Activated T-cell treated with anti-CD3 and anti-CD28 coated beads for 4 hours (primary cell): ENCODE measurements at places on chromosomes 3 and 15.

DNA sequence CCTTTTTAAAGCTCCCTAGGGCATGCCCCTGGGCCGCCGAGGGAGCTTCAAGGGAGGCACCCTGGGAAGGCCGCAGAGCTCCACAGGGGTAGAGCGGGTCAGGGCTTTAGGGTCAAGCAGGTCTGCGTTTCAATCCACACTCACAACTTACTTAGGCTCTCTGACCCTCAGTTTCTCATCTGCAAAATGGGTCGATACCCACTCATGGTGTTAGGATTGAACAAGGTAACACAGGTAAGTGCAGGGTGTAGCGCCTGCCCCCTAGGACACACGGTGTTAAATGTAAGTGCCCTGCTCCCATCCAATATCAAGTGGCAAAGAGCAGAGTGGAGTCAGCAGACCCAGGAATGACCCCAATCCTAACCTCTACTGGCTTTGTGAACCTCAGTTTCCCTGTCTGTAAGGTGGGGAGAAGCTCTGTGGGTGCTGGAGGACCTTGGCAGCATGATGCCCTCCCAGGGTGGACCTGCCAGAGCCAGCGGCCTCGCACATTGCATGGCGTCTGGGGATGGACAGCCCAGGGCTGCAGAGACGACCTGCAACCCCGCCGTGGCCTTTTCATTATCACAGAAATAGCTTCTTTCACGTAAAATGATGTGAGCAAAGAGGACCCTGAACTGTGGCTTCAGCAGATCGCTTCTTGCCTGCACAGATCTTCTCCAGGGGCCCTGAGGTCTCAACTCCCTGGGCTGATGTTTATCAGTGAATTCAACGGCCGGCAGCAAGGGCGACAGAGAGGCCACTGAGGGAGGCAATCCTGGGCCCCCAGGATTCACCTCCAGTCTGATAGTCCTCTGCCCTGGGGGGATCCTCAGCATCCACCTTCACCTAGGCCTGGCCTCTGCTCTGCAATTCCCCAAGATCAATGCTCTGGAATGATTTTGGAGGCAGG lies 138.5 kb downstream of the CHSY1 start:
- DNase-seq, result no peak

DNA sequence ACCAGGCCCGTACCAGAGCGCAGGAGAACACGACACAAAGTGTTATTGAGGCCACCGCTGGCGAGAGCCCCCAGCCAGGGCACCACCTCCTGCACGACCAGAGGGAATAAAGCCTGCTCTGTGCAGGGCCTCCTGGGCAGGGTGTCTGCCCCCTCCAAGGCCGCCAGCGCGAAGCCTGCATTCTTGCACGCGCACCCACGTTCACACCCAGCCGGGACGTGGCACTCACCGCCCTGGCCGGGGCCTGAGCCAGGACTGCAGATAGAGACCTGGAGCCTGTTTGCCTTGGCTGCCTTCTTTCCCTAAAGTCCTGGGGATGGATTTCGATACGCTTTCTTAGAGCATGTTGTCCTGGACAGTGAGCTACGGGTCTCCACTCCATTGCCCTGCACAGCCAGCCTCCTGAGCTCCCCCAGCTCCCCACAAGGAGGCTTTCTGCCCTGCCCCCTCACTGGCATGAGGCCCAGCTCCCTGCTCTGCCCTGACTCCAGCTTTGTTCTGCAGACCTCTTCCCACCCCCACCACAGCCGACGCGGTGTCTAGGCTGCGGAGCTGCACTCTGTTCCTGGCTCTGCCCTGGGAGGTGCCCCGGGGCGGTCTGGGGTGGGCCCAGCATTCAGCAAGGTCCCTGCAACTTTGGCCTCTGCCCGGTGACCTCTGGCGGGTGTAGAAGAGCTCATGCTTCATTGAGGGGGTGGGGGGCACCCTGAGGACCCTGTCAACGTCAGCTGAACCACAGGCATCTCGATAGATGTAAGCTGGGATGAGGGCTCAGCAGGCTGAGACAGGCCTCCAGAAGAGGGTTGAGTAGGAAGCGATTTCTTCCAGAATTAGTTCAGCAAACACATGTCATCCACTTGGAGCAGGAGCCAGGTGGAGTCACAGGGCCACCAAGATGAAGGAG lies 145.0 kb downstream of the LRRK1 start:
- no peak for DNase-seq

- no peak for DNase-seq
Observed at GRCh38 chr3:194058753-194059152, 77.2 kb upstream of the HES1 start.

DNA sequence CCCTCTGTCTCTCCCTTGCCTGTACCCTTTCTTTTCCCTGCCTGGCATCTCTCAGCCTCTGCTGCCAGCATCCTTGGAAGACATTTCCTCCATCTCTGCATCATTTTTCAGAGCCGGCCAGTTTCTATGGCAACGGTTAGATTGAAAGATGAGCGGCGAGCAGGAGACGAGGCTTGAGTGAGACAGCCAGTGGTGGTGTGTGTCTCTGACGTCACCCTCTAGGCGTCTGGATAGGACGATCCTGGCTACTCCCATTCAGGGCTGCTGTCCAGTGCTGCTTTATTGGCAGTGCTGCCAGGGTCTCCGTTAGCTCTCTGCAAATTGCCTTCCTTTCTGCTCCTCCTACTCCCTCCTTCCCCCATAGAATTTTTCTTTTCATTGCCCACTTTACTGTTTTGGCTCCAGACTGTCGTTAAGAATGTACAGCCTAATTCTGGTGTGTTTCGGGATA lies 57.9 kb downstream of the TRAK1 start:
- no peak for DNase-seq

DNA sequence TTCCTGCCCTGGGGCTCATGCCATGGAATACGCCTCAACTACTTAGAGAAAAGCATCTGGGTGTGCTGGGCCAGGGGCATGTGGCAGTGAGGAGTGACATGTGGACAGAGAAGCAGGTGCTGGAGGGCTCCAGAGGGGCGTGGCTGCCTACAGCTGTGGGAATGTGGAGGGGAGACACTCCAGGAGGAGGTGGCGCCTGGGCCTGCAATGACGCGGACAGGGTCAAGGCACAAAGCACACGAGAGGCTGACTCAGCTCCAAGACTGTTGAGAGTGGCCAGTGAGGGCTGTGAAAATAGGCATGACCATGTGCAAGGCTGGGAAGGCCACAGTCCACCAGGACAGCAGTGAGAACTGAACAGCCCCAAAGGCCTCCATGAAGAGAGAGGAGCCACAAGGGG lies 48.5 kb downstream of the PTH1R start:
- no peak for DNase-seq

GRCh38 chr3:11244121-11244677 lies 28.0 kb upstream of the ATG7 start:
- no peak for DNase-seq

GRCh38 chr15:94493176-94493575 lies 261.8 kb downstream of the MCTP2 start:
- no peak for DNase-seq

DNA sequence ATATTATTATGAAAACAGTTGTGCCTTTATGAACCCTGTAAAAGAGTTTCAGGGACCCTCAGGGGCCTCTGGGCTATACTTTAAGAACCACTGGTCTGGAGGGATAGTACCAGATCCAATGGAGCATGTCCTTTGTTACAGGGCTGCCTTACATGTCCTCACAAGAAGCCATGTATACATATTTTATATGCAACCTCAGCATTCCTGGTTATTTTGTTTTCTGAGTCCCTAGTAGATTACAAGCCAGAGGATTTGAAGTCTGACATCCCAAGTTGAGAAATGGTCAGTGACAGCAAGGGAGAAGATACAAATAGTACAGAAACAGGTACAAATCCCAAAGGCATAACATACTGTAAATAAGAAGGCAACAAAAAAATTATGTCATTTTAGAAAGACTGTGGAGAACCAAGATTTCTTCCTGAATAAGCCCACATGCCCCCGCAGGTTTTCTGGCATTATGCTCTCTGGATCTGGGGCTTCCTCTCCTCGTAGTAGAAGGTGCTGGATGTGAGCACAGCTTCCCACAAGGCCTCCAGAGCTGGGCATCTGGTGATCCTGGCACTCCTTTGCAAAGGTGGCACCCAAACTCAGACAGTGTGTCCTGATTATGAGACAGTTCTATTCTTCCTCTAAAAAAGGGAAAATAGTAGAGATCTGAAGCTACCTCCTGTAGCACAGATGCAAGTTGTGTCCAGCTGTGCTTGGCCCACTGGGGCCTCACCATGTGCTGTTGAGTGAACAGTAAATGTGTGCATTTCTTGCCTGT lies 114.0 kb downstream of the NR1D2 start:
- DNase-seq, result no peak

- no peak for DNase-seq
Observed at GRCh38 chr3:152779653-152780052, 55.3 kb upstream of the P2RY1 start.

DNA sequence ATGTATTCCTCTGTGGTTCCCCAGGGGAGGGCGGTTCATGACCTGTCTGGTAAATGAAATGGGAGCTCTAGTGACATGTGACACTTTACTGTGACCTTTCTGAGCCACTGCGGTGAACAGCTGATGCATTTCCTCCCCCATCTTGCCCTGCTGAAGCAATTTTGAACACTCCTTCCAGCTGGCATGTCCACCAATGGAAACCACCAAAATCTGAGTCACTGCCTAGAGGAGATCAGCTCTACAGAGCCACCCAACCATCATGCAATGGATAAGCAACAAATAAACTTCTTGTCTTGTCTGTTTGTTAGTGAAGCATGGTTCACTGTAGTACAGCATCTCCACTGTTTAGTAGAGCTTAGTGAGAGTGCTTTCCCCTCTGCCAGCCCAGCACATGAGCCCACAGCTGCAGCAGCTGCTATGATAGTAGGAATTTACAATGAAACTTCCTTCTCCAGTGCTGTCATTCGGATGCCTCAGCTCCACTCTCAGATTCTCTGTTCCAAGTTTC lies 479.4 kb downstream of the NTRK3 start:
- no peak for DNase-seq

DNA sequence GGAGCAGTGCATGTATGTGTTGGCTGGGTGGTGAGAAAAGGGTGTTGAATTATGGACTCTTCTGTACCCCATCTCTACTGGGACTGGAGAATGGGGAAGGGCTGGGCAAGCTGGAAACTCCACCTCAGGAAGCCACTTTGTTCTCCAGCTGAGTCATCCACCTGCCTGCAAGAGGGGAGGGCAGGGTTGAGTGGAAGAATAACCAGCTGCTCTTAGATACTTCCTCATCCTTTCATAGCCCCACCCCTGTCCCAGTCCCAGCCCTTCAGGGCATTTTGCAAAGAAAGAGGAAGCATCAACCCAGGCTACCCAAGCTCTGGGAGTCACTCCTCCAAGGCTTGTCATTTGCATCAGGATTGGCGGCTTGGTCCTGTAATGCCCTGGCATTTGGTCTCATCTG lies 33.1 kb downstream of the RAB11A start:
- no peak for DNase-seq

- DNase-seq, result no peak
Observed at GRCh38 chr15:70164156-70164900, 66.6 kb upstream of the TLE3 start.

- no peak for DNase-seq
Observed at GRCh38 chr3:48686538-48687219, 964 bp upstream of the NCKIPSD start.

DNA sequence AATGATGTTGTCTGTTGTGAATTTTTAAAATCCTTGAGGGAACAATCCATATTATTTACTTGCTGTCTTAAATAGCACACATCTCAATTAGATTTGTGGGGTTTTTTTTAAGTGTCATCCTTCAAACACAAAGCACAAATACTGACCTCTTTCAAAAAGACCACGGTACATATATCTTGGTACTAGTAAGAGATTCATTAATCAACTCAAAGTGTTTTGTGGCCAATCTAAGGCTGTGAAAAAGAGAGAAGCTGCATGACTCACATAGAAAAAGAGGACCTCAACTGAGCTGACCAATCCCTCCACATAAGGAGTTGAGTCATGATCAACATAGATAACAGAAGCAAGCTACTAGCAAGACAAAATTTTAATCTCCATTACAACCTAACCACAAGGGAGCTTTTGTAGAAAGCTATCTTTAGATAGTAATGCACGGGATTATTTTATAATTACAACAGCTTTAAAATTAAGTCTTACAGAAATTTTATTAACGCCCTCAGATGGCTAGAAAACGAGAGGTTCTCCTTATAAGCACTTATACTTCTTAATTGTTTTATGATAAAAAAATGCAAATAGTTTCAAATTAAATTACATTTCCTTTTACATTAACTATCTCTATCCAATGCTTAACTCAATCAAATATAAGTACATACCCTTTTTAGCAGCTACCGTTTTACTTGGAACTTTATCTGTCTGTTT lies 60.5 kb downstream of the TOP2B start:
- no peak for DNase-seq

GRCh38 chr3:122974764-122975162 lies 52.8 kb downstream of the SEMA5B start:
- no peak for DNase-seq

DNA sequence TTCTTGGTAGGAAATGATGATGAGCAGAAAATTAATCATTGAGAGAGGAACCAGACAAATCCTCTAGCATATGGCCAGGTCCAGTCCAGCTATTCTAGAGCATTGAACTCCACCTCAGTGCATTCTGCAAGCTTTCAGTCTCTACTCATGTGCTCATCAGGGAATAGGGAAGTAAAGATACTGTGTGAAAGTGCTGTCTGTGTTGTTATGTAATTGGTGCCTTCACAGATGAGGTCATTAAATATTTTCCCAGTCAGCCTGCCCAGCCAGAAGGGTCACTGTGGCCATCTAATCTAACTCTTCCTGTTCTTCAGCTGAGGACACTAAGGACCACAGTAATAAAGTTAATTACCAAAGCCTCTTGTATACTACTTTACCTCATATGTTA lies 28.2 kb downstream of the C3orf62 start:
- DNase-seq, result no peak

DNA sequence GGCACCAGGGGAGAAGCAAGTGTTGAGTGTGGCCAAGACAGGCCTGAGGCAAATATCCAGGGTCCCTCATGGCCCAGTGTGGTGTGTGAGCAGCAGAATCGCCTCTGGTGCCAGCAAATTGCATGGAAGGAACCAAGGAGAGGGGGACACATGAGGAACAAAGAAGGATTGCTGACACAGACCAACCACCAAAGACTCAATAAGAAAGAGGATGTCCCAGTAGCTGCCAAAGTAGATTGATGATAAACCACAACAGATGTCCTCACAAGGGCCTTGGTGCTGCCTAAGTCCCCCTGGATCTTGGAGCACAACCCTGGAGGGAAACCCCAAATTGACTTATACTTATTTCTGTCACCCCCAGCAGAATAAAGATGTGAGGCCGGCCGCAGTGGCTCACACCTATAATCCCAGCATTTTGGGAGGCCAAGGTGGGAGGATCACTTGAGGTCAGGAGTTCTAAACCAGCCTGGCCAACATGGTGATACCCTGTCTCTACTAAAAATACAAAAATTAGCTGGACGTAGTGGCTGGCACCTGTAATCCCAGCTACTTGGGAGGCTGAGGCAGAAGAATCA lies 10.6 kb downstream of the SRGAP3 start:
- DNase-seq, result no peak
